ENCODE measurements at places on chromosomes 5 and 9. TPM values are rescaled to one million over a fixed set of nuclear protein-coding genes. Genes with fewer than 3 reads are reported as not detected.

The MVB12B gene
- 10.1 TPM for total RNA-seq

The ABLIM3 gene
- total RNA-seq: 40.5 TPM

The SLC34A3 gene
- not detected for total RNA-seq

The CBY3 gene
- not detected for total RNA-seq

The RAPGEF6 gene
- 22.9 TPM for total RNA-seq

The FGFR4 gene
- 4.6 TPM for total RNA-seq

The ECM2 gene
- total RNA-seq: under 0.01 TPM

The CAMK4 gene
- 0.10 TPM for total RNA-seq
